ENCODE measurements at places on chromosomes 1 and 21. TPM values are rescaled to one million over a fixed set of nuclear protein-coding genes. Genes with fewer than 3 reads are reported as not detected.

DNA sequence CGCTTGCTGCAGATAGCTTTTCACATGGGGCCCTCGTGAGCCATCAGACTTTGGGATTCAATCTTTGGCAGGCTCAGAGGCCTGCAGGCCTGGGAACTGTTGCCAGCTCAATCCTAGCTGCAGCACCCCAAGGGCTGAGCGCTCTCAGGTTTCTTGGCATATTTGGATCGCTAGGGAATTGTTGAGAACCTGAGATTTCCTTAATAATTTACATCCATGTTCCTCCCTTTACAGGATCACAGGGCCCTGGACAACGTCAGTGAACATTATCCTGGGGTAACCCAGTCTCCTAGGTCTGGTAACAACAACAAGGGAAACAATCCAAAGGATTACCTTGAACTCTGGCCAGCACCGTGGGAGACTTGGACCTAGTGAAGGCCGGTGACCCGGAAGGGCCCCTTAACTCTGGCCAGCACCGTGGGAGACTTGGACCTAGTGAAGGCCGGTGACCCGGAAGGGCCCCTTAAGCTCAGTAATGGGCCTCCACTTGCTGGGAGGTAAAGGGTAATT, 49.3 kb upstream of the NEK2 start:
- DNase-seq, result no peak

The ERRFI1 gene
- 112 TPM for total RNA-seq

DNA sequence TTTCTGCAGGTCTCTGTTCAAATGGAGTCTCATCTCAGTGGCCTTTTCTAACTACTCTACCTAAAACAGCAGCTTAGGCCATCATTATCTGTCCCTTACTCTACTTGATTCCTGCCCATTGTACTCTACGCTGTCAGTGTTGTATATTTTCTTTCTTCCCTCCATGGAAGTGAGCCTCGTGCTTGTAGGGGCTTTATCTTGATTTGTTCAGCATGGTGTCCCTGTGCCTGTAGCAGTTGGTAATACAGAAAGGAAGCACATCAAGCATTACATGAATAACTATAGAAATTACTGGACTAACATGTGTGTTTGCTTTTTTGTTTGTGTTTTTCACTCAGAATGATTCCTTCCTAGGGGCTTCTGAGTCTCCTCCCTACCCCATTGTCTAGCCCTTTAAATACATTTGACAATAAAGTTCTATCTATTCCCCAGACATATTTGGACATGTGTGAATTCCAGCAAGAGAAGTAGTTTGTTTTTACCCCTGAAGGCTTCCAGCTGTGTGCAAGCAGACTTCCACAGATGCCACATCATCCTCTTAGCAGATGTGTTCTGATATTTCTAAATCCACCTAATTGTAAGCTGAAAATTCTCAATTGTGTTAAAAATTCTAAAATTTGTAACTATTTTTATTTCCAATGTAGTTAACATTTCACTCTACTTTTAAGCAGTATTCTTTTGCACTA, 40.3 kb downstream of the PRMT2 start:
- DNase-seq, result no peak

The PTGER3 gene
- under 0.01 TPM for total RNA-seq

DNA sequence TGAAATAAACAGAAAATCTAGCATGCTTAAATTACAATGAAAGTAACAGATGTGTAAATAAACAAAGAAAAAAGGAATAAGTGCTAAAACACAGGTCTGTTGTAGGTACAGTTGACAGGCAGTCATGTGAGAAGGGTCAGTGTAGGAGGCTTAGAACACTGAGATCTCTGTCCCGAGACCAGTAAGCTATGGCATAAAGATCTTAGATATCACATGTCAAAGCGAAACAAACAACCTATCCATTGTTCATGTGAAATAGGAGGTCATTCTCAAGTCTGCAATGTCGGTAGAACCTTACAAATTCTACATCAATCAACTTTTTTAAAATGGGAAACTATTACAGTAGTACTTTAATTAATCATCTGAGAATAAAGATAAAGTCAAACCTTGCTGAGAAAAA, 428.9 kb upstream of the ADGRL2 start:
- DNase-seq, result no peak

The C1orf94 gene
- not detected for total RNA-seq

- no peak for DNase-seq
Measured at GRCh38 chr1:190067592-190067991, 410.1 kb downstream of the BRINP3 start.

The UBL4B gene
- total RNA-seq, result not detected

GRCh38 chr1:91948097-91948496, 1.1 kb upstream of the BRDT start:
- DNase-seq, result no peak

DNA sequence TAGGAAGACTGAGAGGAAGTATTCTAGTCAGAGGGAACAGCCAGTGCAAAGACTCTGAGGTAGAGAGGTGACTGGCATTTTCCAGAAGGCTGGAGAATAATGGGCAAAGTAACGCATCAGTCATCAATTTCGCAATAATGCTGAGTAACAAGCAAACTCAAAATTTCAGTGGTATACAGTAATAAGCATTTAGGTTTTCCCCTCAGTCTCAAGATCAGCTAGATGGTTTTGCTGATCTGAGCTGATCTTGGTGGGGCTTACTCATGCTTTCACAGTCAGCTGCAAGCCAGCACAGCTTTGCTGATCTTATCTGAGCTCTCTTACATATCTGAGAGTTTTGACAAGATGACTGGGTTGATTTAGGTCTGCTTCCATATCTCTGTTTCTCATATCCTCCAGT, 108.7 kb downstream of the TSEN15 start:
- DNase-seq, result peak; percentile 77

The PLCH2 gene
- total RNA-seq, result under 0.01 TPM

DNA sequence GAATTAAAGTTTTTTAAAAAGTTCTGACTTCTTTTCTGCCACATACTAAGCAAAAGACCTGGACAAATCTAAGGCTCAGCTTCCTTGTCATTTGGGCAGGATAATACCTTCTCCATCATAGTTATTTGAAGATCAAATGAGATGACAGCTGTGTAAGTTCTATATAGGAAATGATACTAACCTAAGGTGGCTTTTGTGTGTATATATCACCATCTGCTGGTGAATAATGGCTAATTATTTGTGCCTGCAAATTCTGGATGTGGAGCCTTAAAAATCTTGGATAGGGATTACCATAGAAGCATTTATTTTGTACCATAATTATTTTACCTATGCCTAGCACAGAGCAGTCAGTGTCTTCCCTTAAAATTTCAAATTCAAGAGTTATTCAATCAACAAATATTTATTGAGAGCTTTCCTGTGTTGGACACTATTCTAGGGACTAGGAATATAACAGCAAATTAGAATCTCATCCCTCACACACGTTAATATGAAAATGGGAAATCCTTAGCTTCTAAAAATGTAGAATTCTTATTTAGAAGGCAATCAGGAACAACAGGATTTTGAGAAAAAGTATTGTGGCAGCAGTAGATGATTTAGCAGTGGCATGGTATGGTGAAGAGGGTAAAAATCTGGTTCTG, 89.8 kb downstream of the TMEM200B start:
- DNase-seq, result peak; percentile 72

- no peak for DNase-seq
Measured at GRCh38 chr21:33367309-33367973, 35.8 kb upstream of the IFNGR2 start.

DNA sequence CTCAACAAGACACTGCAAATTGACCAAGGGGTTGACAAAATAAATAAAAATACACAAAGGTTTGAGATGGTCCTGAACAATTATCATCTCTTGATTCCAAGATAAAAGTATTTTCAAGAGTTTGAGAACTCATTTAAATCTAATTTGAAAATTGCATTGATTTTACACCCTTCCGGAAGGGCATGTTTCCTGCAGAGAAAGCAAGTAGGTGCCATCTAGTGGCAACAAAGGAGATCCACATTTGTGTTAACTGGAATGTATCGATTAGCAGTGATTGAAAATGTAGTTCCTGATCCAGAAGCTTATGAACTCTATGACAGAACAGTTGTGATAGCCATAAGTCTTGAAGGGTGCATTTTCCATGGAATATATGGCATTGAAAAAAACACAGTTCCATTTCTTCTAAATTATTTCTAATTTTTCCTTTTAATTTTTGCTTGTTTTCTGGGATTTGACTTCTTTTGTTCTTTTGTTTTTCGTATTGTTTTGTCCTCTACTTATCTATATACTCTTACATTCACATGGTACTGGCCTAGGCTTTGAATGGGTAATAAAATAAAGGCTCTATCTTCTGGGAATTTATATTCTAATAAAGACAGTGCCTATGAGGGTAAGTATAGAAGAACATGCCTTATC, 143.7 kb downstream of the DNM3 start:
- peak; percentile 40 for DNase-seq

- peak; percentile 67 for DNase-seq
Measured at GRCh38 chr1:94463765-94464330, 45.7 kb downstream of the ABCD3 start.

The HCRTR1 gene
- total RNA-seq, result 5.4 TPM

GRCh38 chr1:31934706-31935629, 3.2 kb downstream of the PTP4A2 start:
- DNase-seq, result peak; percentile 54

DNA sequence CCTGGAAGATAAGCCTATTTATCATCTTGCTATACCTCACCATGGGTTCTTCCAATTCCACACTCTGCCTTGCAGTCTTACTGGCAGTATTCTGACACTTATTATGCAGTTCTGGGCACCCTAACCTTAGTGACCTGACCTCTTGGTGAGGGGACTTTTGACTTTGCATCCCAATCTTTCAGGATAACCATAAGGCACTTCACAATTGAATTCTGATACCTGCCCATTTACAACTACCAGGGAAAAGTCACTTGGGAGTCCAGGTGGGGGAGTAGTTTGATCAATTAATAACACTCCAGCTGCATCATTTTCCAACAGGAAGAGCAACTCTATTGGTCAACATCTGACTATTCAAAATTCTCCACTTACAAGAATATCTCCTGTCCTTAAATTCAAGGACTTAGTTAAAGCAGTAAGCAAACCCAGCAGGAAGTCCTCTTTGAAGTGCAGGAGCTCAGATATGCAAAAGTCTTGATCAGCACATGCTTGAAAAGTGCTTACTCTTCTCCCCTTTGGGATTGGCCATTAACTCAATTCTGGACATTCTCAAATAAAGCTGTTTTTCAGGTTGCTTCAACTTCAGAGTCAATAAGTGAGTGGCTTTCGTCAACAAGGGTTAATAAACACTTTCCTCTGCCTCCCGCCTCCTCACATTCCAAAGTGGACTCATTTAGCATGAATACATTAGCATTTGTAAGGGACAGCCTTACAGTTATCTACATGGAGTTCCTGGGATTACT, 177.4 kb upstream of the NRIP1 start:
- peak; percentile 24 for DNase-seq

The PADI3 gene
- total RNA-seq, result under 0.01 TPM

Measured in lung microvascular endothelial cell (primary cell).